ENCODE measurements at places on chromosomes 5 and 9.

DNA sequence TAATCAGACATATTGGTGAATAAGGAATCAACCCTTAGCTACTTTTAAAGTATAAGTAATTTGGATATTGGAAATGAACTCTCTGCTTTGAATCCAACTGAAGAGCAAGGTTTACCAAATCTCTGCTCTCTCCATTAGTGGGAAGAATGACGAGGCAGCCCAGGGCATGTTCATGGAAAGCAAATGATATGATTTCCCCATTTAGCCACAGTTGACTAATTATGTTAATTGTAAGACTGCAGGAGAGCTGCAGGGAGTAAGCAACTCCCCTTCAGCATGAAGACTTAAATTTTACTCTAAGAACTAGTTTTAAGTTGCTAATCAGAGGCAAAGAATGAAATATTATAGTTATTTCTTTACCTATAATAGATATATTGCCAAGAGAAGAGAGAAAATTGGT, 194.3 kb upstream of the CD180 start:
- no peak for DNase-seq

DNA sequence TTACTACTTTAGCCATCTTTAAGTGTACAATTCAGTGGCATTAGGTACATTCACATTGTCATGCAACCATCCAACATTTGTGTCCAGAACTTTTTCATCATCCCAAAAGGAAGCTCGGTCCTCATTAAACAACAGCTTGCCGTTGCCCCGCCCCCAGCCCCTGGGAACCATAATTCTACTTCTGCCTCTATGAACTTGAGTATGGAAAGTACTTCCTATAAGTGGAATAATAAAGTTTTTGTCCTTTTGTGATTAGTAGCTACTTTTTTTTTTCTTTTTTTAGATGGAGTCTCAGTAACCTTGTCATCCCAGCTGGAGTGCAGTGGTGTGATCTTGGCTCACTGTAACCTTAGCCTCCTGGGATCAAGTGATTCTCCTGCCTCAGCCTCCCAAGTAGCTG, 5.0 kb downstream of the GBGT1 start:
- DNase-seq: no peak

DNA sequence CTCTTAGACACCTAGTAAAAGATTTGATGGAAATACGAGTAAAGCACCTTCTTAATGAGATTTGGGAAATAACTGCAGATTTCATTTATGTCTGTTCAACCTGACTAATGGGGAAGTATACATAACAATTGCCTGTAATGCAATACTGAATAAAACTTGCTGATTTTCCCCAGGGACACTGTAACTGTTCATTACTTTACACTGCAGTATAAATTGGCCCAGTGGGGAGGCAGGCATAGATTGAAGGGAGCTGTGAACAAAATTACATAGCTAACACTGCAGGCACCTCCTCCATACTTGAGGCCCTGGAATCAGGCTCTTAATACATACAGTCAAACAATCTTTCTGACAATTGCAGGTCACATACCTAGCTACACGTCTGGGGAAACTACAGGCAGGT, 216.2 kb downstream of the PTPRD start:
- DNase-seq: no peak

DNA sequence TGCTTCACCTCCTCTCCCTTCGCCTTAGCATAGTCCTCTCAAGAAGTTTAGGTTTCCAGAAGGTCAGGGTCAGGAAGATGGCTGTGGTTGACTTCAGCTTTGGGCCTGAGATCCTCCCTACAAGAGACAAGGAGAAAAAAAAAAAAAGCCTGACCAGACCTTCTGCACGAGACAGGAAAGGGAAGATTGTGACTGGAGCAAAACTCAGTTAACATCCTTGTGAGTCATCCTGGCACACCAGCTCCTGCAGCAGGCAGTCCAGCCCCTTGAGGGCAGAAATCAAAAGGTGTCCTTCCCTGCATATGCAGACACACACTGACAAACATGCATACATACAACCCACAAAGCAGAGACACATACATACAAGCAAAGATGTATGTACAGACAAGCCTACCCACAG, 18.0 kb upstream of the ENHO start:
- DNase-seq: no peak

- no peak for DNase-seq
Measured at GRCh38 chr9:6897898-6898302, 140.1 kb downstream of the KDM4C start.

DNA sequence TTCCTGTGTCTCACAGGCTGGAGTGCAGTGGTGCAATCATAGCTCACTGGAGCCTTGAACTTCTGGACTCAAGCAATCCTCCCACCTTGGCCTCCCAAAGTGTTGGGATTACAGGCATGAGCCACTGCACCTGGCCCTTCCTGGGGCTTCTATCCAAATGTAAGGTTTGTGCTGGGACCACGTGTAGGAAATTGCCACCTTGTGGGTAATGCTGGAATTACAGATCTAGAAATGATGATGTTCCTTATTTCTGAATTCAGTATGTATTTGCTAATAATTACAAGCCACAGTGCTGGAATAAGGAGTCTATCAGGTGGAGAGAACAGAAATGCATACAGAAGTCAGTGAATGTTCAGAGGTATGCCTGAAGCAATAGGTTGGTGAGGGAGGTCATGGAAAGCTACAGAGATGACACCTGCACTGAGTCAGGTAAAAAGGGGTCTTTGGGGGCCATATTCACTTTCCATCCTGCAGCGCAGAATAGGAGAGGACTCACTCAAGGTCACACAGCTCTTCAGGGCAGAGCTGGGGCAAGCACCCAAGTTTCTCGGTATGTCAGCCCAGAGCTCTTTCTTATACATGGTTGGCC, 8.8 kb upstream of the IGFBPL1 start:
- peak; percentile 3 for DNase-seq
